ENCODE measurements at places on chromosomes 12 and 14. TPM values are rescaled to one million over a fixed set of nuclear protein-coding genes. Genes with fewer than 3 reads are reported as not detected.

KRT2 gene
- not detected for total RNA-seq

GRCh38 chr14:38994731-38995130 is 108.3 kb downstream of the SEC23A start:
- no peaks in the 10 kb centered on the region for H3K27me3 ChIP-seq
- H3K27ac ChIP-seq: no peak overlapping the region
- no peaks in the 10 kb centered on the region for H3K36me3 ChIP-seq

- no peaks in the 10 kb centered on the region for H3K4me1 ChIP-seq
- H3K36me3 ChIP-seq: no peaks in the 10 kb centered on the region
- no peak overlapping the region for H3K27ac ChIP-seq
Measured at GRCh38 chr12:7292300-7292699, 11.6 kb upstream of the ACSM4 start.

- H3K27ac ChIP-seq: no peak overlapping the region
- DNase-seq: no peak
- no peak overlapping the region for H3K4me3 ChIP-seq
- H3K36me3 ChIP-seq: no peaks in the 10 kb centered on the region
Measured at GRCh38 chr12:82029936-82030335, 270.8 kb upstream of the PPFIA2 start.

DNA sequence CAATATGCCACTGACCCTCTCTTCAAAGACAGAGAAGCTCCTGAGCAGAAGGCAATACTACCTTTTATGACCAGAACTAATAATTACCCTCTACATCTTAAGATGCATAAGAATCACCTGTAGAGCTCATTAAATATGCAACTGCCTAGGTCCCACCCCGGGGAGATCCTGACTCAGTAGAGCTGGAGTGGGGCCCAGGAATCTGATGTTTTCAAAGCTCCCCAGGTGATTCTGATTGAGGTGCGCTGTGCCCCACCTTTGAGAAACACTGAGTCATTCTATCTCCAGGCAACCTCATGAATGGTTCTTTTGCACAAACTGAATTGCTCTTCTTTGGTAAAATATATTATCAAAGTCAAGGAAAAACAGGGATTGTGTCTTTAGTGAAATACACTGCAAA is 149.3 kb upstream of the BMP4 start:
- no peak for DNase-seq
- H3K4me1 ChIP-seq: no peaks in the 10 kb centered on the region
- H3K4me3 ChIP-seq: no peak overlapping the region
- no peaks in the 10 kb centered on the region for H3K36me3 ChIP-seq
- no peaks in the 10 kb centered on the region for H3K27me3 ChIP-seq
- H3K27ac ChIP-seq: no peak overlapping the region

GRCh38 chr12:28558250-28558649 is 368.0 kb downstream of the CCDC91 start:
- no peaks in the 10 kb centered on the region for H3K4me1 ChIP-seq
- no peak for DNase-seq
- H3K36me3 ChIP-seq: no peaks in the 10 kb centered on the region
- H3K27me3 ChIP-seq: no peaks in the 10 kb centered on the region

GRCh38 chr14:90489916-90490719 is 93.3 kb downstream of the CALM1 start:
- no peaks in the 10 kb centered on the region for H3K27me3 ChIP-seq
- no peak for DNase-seq
- H3K4me1 ChIP-seq: no peaks in the 10 kb centered on the region
- no peaks in the 10 kb centered on the region for H3K36me3 ChIP-seq

DNA sequence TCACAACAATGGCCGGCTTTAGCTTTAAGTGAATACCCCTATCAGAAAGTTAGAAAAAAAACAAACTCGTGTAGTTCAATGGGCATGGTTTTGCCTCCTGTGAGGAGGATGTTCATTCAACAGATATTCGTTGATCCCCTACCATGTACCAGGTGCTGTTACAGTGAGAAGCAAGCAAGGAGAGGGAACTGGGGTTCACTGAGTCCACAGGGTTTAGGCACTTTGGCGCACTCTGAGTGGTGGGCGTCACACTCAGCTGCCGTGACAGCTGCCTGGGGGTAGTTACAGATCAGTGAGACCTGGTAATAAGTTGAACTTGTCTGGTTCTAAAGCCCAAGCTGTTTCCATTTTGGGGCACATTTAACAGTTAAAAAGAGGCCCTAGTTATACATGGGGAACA is 74.2 kb downstream of the PAPOLA start:
- no peaks in the 10 kb centered on the region for H3K4me1 ChIP-seq
- DNase-seq: no peak
- H3K27ac ChIP-seq: no peak overlapping the region

- DNase-seq: no peak
Measured at GRCh38 chr14:100106250-100107112, 41.3 kb downstream of the EVL start.

DNA sequence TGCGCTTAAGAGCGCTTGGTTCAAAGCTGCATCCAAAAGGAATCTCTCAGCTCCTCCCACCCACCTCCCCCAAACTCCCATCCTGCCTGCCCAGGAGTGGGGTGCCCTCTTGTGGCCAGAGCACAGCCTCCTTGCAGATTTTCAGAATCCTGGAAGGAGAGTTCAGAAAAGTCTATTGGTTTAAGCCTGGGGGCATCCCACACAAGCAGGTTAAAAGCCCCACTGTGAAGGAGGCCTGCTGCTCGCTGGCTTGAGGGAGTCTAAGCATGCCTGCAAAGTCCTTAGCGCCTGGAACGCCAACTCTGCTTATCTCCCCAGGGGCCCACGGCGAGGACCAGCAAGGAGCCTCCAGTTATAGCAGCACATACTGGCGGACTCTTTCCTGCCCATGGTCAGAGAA is 297.1 kb downstream of the KSR2 start:
- H3K4me1 ChIP-seq: no peaks in the 10 kb centered on the region
- H3K4me3 ChIP-seq: no peak overlapping the region
- DNase-seq: peak; percentile 38
- H3K27ac ChIP-seq: no peak overlapping the region
- H3K27me3 ChIP-seq: no peaks in the 10 kb centered on the region
